SJSA1 (cell line): ENCODE measurements at places on chromosomes 3 and 15. TPM values are rescaled to one million over a fixed set of nuclear protein-coding genes. Genes with fewer than 3 reads are reported as not detected.
A peak's percentile ranks its signal among the peaks of the same experiment; 100 is the strongest.

Gene SLC6A20
- 0.03 TPM in 1 of 2 replicates, not detected in the other for total RNA-seq

Gene CNOT10
- 26.8 and 28.4 TPM in 2 replicates for total RNA-seq

Gene DNAH12
- total RNA-seq, result not detected in 2 replicates

Gene PRTG
- 2.8 and 3.4 TPM in 2 replicates for total RNA-seq

Gene MUC13
- not detected in 2 replicates for total RNA-seq

Gene SMCO1
- not detected in 2 replicates for total RNA-seq

Gene ISLR
- not detected in 2 replicates for total RNA-seq

Gene ANXA2
- 3,394 and 3,434 TPM in 2 replicates for total RNA-seq

Gene UPK1B
- 0.18 TPM in 1 of 2 replicates, not detected in the other for total RNA-seq

Gene TP63
- not detected in 2 replicates for total RNA-seq

GRCh38 chr15:85047271-85047948, 65.8 kb downstream of the PDE8A start:
- H3K27ac ChIP-seq, result peak overlapping the region; percentile 55
- peak; percentile 76 for DNase-seq
- no peaks in the 10 kb centered on the region for H3K36me3 ChIP-seq
- H3K4me3 ChIP-seq, result no peak overlapping the region
- H3K27me3 ChIP-seq, result no peaks in the 10 kb centered on the region
- H3K4me1 ChIP-seq, result peaks cover 20% of the 10 kb centered on the region

GRCh38 chr3:186798239-186798874, 7.9 kb downstream of the RFC4 start:
- H3K36me3 ChIP-seq, result peaks cover 81% of the 10 kb centered on the region
- DNase-seq, result no peak
- no peaks in the 10 kb centered on the region for H3K27me3 ChIP-seq
- H3K4me3 ChIP-seq, result no peak overlapping the region

- H3K27ac ChIP-seq, result no peak overlapping the region
- H3K27me3 ChIP-seq, result no peaks in the 10 kb centered on the region
- H3K4me1 ChIP-seq, result no peaks in the 10 kb centered on the region
- H3K36me3 ChIP-seq, result no peaks in the 10 kb centered on the region
These were observed 199.8 kb downstream of the TBC1D5 start for GRCh38 chr3:17542591-17542990.

GRCh38 chr3:52794612-52795099, at the start of gene ITIH3:
Gene ITIH3 (plus strand): TSS chr3:52794796. CDS start chr3:52794804, 8 bp downstream.
- no peak for DNase-seq
- H3K36me3 ChIP-seq, result no peaks in the 10 kb centered on the region
- H3K4me3 ChIP-seq, result no peak within 1 kb of the TSS

- H3K27me3 ChIP-seq, result no peaks in the 10 kb centered on the region
- no peak overlapping the region for H3K27ac ChIP-seq
- no peaks in the 10 kb centered on the region for H3K4me1 ChIP-seq
- no peaks in the 10 kb centered on the region for H3K36me3 ChIP-seq
- DNase-seq, result no peak
These were observed 314.7 kb upstream of the ICE2 start for GRCh38 chr15:60793656-60794055.

DNA sequence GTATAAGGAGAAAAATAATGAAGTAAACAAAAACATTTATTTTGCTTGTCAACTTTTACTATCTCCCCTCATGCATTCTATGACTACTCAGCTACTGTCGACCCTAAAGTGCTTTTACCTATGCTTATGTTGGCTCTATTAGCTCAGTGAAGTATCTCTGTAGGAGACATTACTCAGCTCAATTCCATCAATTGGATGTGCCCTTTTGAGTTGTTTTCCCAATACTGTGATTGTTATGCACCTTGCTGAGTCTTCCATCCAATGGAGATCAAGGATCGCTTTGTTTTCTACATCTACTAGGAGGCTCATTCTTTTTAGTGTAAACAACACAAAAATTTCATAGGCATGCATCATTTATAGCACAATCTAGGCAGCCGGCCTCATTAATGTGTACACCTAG, 403.8 kb upstream of the ARL6 start:
- H3K36me3 ChIP-seq, result no peaks in the 10 kb centered on the region
- no peaks in the 10 kb centered on the region for H3K27me3 ChIP-seq
- no peak for DNase-seq
- H3K4me3 ChIP-seq, result no peak overlapping the region
- H3K4me1 ChIP-seq, result no peaks in the 10 kb centered on the region

GRCh38 chr3:138092023-138092422, 23.4 kb downstream of the DZIP1L start:
- H3K27ac ChIP-seq, result no peak overlapping the region
- no peaks in the 10 kb centered on the region for H3K27me3 ChIP-seq

DNA sequence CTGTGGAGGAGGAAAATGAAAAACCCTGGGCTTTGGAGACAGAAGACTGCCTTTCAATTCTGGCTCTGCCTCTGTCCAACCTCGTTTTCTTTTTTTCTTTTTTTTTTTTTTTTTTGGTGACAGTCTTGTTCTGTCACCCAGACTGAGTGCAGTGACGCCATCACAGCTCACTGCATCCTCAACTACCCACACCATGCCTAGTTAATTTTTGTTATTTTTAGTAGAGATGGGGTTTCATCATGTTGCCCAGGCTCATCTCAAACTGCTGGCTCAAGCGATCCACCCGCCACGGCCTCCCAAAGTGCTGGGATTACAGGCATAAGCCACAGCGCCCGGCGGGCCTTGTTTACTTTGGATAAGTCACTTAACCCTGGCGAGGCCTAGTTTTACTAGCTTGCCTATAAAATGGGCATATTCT, 66.3 kb upstream of the SLC25A26 start:
- DNase-seq, result no peak
- no peaks in the 10 kb centered on the region for H3K27me3 ChIP-seq
- no peaks in the 10 kb centered on the region for H3K36me3 ChIP-seq

- DNase-seq, result no peak
- no peak overlapping the region for H3K27ac ChIP-seq
- no peaks in the 10 kb centered on the region for H3K27me3 ChIP-seq
- no peaks in the 10 kb centered on the region for H3K36me3 ChIP-seq
- no peaks in the 10 kb centered on the region; the same call in none of the 2 replicates for H3K4me1 ChIP-seq
These were observed 206.7 kb upstream of the PROK2 start for GRCh38 chr3:71991681-71992080.

DNA sequence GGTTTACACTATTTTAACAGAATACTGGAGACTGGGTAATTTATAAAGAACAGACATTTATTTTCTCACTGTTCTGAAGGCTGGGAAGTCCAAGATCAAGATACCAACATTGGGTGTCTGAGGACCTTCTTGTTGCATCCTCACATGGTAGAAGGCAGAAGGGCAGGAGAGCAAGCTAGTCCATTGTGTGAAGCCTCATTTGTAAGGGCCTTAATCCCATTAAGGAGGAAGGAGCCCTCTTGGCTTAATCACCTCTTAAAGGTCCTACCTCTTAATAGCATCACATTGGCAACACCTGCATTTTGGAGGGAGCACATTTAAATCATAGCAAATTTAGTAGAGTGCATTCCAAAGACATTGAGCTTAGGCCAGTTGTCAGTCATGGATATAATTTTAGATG, 26.2 kb downstream of the UBE2Q2 start:
- H3K27ac ChIP-seq, result no peak overlapping the region
- no peaks in the 10 kb centered on the region for H3K27me3 ChIP-seq
- H3K4me1 ChIP-seq, result no peaks in the 10 kb centered on the region
- no peak for DNase-seq
- H3K36me3 ChIP-seq, result peaks cover 28% of the 10 kb centered on the region
- no peak overlapping the region for H3K4me3 ChIP-seq

GRCh38 chr15:88727439-88727838, 75.8 kb upstream of the ACAN start:
- H3K27ac ChIP-seq, result no peak overlapping the region
- no peak overlapping the region for H3K4me3 ChIP-seq
- H3K36me3 ChIP-seq, result no peaks in the 10 kb centered on the region
- H3K27me3 ChIP-seq, result no peaks in the 10 kb centered on the region; the same call in 1 of the 2 replicates

DNA sequence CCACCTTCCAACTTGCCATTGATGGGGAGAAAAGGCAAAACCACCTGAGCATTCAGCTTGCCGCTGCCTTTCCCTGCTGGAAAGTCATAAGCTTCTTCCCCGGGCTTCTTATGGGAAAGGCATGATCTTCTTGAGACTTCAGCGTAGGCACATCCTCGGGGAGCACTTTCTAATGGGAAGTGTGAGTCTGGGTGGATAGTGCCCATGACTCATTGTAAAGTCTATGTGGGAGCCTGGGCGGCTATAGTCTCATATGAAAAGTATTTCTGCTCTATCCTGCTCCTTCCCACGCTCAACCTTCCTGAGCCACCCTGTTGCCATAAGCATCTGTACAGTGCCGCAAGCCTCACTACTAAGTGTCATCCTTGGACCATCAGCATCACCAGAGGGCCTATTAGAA, 309.9 kb upstream of the THBS1 start:
- no peaks in the 10 kb centered on the region for H3K36me3 ChIP-seq
- H3K4me1 ChIP-seq, result peaks cover 69% of the 10 kb centered on the region
- H3K27ac ChIP-seq, result peak overlapping the region; percentile 84
- DNase-seq, result peak; percentile 82

DNA sequence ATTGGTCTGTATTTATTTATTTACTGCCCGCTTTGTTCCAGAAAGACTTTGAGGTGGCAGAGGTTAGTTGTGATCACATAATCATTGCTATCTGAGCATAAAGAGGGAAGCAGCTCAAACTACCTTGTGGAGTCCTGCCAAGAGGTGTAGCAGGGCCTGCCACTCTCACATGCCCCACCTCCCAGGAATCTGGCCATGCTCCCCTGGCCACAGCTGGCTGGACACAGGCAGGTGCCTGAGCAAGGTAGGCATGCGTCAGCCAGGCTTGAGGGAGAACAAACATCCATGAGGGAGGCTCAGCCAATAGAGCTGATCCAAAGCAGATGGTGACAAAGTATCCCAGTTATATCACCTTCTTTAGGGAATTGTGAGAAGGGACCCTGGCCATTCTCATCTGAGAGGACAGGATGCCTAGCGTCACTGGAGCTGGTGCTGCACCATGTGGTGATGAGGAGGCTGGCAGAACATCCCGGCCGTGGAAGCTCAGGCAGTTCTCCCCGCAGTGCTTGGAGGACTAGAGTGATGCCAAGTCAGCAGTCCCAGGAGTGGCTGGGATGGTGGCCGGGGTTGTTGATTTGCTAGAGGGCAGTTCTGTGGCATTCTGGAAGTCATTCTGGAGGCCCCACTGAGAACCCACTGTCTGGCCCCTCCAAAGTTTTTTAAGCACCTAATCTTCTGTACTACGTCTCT, 6.8 kb upstream of the POLG start:
- no peaks in the 10 kb centered on the region for H3K36me3 ChIP-seq
- H3K27ac ChIP-seq, result no peak overlapping the region
- DNase-seq, result no peak
- no peaks in the 10 kb centered on the region for H3K4me1 ChIP-seq
- no peak overlapping the region for H3K4me3 ChIP-seq
- H3K27me3 ChIP-seq, result peaks cover 3% of the 10 kb centered on the region

- DNase-seq, result no peak
- peaks cover 26% of the 10 kb centered on the region for H3K4me1 ChIP-seq
- no peaks in the 10 kb centered on the region for H3K27me3 ChIP-seq
- H3K27ac ChIP-seq, result no peak overlapping the region
- H3K36me3 ChIP-seq, result no peaks in the 10 kb centered on the region
These were observed 300.5 kb downstream of the ADAMTS17 start for GRCh38 chr15:100041127-100041828.

DNA sequence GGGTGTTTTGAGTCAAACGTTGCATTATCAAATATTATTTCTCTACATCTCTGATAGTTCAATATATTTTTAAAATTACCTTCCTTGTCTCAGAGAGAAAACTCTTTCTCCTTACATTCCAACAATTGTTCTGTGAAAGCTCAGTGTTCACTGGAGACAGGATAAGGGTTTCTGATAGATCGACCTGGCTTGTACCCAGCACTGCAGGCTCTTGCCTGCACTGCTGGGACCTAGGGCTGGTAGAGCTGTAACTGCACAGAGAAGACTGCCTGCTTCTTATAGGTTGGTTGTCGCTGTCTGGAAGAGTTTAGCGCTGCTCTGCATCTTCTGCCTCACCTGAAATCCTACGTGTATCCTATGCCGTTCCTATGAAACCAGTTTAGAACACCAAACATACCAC, 249.9 kb upstream of the LRTM1 start:
- no peaks in the 10 kb centered on the region for H3K27me3 ChIP-seq
- no peaks in the 10 kb centered on the region for H3K36me3 ChIP-seq
- no peak overlapping the region for H3K4me3 ChIP-seq
- no peaks in the 10 kb centered on the region for H3K4me1 ChIP-seq

DNA sequence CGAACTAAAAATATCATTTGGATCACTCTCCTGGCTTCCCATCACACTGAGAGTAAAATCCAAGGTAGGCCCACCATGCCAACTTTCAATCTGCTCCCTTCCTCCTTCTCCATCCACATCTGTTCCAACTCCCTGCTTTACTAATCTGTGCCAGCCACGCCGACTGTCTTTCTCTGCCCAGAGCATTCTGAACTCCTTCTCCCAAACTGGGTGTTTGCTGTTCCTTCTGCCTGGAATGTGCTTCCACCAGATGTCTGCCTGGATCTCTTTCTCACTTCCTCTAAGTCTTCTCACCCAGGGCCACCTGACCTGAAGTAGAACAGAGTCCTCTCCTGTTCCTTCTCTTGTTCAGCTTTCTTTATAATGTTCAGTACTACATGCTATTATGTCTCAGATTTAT, 5.6 kb upstream of the ARL8B start:
- no peaks in the 10 kb centered on the region for H3K27me3 ChIP-seq
- no peaks in the 10 kb centered on the region for H3K4me1 ChIP-seq
- no peak overlapping the region for H3K27ac ChIP-seq
- no peaks in the 10 kb centered on the region for H3K36me3 ChIP-seq
- H3K4me3 ChIP-seq, result no peak overlapping the region

DNA sequence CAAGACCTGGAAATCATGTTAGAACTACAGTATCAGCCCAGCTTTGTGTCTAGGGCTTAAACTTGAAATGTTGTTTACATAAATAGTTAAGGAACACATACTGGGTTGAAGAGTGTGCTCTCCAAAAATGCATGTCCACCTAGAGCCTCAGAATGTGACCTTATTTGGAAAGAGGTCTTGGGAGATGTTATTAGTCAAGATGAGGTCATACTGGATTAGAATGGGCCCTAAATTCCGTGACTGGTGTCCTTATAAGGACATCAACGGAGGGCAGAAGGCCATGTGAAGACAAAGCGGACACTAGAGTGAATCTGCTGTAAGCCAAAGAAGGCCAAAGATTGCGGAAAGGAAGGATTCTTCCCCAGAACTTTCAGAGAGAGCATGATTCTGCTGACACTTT, 759.2 kb upstream of the CFAP20DC start:
- peak; percentile 76 for DNase-seq
- H3K4me1 ChIP-seq, result peaks cover 35% of the 10 kb centered on the region
- H3K27ac ChIP-seq, result peak overlapping the region; percentile 92
- H3K27me3 ChIP-seq, result no peaks in the 10 kb centered on the region
- H3K36me3 ChIP-seq, result no peaks in the 10 kb centered on the region; the same call in 1 of the 2 replicates
